ENCODE measurements at places on chromosomes 12 and 14. TPM values are rescaled to one million over a fixed set of nuclear protein-coding genes. Genes with fewer than 3 reads are reported as not detected.

The UNC79 gene
- 0.02 TPM for total RNA-seq

The GPRC5D gene
- not detected for total RNA-seq

The MED13L gene
- 26.4 TPM for total RNA-seq

The CD163 gene
- not detected for total RNA-seq

The SPTB gene
- 1.7 TPM for total RNA-seq

The PRR4 gene
- 3.0 TPM for total RNA-seq

Data from A549 treated with dexamethasone at 1 μM for 4 hours (cell line).